ENCODE measurements at places on chromosomes 7 and 10. TPM values are rescaled to one million over a fixed set of nuclear protein-coding genes. Genes with fewer than 3 reads are reported as not detected.

- no peak for DNase-seq
Measured at GRCh38 chr7:132877573-132877972, 204.3 kb downstream of the CHCHD3 start.

DNA sequence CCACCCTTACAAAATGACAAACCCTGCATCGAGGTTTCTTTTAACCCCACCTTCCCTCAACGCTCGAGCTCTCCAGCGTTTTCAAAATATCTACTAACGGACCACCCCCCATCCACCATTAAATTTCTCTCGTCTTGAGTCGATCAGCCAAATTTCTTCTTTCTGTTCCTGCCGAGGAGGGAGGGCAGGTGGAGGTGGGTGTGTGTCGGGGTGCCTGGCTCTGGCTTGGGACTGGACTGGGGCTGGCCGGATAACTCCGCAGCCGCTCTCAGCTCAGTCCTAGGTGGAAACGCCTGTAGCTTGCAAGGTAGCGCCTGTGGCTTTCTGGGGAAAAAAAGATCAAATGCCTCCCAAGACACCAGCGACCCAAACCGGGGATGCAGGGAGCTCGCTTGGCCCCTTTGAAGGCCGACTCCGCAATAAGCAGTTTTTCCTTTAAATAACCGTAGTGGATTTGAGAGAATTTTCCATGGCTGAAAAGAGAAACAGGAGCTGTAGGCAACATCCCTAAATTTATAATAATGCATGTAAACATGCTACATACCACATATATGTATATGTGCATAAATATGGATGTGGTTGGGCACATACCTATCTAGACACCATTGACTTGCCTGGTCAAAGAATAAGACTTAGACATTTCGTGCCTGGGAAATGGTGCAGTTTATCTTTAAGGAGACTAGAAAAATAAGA lies 1.9 kb upstream of the TMEM178B start:
- no peak for DNase-seq

GRCh38 chr7:26850193-26850651 lies 14.2 kb downstream of the SKAP2 start:
- no peak for DNase-seq

GRCh38 chr10:85402541-85402940 lies 964.1 kb downstream of the GRID1 start:
- no peak for DNase-seq

DNA sequence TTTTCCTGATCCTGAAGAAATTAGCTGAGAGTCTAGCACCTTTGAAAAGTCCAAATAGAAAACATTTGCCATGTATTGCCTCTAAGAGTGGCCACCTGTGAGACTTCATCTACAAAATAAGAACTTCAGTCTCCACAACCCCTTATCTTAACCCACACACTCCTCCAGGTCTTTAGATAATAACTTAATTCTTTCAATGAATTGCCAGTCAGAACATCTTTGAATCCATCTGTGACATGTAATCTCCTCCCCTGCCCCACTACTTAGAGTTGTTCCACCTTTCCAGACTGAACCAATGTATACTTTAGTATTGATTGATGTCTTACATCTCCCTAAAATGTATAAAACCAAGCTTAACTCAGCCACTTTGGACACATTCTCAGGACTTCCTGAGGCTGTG lies 84.4 kb upstream of the FAM171A1 start:
- no peak for DNase-seq

DNA sequence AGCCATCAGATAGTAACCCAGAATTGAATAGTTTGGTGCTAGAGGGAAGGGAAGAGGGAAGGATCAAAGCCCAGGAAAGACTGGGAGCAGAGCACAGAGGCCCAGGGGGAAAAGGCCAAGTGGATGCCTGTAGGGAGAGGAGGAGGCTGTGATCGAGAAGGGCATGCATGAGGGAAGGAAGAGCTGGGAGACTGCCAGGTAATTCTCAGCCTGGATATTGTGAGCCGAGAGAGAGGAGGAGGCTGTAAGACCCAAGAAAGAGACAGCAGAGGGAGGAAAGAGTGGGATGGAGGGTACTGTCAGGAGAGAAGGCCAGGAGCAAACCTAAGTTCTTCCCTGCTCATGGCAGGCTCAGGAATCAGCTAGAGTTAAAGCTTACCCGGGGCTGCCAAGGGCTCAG lies 178.2 kb downstream of the CCDC3 start:
- no peak for DNase-seq

Gene LIPM
- total RNA-seq, result not detected

Gene SEMA3E
- not detected for total RNA-seq
